Memory B cell (primary cell): ENCODE measurements at places on chromosomes 4 and X.

DNA sequence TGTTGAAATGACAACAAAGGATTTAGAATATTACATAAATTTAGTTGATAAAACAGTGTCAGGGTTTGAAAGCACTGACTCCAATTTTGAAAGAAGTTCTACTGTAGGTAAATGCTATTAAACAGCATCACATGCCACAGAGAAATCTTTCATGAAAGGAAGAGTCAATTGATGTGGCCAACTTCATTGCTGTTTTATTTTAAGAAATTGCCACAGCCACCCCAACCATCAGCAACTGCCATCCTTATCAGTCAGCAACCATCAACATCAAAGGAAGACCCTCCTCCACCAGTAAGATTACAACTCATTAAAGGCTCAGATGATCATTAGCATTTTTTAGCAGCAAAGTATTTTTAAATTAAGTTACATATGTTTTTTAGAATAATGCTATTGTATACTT, 54.6 kb upstream of the RAB9B start:
- no peak for DNase-seq

- no peak for DNase-seq
Measured at GRCh38 chr4:5895287-5895686, 2.4 kb upstream of the CRMP1 start.

DNA sequence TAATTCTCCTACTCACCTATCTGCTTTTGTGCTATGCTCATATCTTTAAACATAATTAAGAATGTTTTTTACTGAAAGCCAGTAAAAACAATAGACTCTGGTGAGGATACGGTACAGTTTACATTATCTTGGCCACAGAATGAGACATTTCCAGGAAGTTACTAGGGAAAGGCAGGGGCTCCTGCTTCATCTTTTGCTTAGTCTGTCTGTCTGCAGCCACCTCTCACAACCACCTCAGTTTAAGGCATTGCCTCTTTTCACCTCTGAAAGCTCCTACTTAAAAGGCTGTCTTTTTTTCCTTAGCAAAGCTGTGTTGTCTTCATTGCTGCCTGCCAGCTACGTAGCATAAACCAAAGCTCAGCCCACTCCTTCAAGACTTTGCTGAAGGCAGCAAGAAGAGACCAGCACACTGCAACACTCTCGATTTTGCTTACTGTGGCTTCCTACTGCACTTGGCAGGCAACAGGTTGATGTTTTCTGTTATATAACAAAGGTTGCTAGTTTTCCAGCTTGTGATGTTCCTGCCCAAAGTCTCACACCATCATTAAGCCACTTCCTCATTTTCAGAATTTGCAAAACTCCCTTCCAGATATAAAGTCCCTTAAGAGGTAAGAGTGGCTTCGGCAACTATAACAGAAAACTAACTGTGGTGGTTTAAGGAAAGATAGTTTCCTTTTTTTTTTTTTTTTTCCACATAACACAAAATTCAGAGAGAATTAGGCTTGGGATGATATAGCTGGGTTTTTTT, 432.9 kb downstream of the GRXCR1 start:
- DNase-seq, result no peak

DNA sequence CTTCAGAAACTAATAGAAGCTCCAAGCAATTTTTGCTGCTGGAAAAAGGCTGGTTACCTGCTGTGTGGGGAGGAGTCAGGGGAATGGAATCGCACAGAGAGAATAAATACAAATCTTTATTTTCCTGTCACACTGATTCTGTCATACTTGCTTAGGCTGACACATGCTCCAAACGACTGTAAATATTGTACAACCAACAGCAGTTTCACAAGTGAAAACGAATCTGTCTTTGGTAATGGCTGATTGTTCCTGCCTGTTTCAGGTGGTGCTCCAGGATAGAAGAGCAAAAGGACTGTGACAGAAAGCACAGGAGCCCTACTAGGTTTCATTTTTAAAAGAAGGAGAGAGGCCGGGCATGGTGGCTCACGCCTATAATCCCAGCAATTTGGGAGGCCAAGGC, 125.5 kb upstream of the DCLK2 start:
- DNase-seq, result no peak

- no peak for DNase-seq
Measured at GRCh38 chrX:37824491-37825214, 22.7 kb downstream of the DYNLT3 start.

DNA sequence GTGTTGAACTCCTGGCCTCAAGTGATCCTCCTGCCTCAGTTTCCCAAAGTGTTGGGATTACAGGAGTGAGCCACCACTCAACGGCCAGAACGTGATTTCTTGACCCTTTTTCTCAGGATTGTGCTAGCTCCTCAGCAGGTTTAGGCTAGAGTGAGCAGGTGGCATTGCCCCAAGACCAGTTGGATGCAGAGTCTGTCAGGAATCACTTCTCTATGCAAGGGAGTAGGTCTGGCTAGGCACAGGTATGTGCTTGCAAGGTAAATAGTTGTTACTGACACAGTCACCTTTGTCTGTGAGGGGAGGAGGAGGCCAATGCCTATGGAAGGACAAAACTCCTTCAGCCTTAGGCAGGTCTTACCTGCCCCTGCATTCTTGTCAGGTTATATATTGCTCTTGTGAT, 24.2 kb downstream of the SLC25A5 start:
- DNase-seq, result no peak

DNA sequence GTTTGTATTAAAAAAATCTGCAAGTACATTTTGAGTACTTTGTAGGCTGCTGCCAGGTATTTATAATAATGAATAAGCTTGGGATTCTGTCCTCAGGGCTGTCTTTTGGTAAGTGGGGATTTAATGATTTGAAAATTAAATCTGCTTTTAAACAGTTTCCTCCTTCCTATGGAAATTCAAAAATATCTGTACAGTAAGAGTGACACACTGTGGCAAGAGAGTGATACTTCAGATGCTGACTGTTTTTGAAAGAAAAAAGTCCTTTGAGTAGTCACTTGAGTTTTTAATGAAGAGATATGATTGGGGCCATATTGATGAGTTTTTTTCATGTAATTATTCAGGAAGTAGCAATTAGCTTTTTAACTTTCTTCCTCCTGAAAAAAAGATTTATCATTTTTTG, 49.2 kb downstream of the SMARCAD1 start:
- DNase-seq, result no peak

DNA sequence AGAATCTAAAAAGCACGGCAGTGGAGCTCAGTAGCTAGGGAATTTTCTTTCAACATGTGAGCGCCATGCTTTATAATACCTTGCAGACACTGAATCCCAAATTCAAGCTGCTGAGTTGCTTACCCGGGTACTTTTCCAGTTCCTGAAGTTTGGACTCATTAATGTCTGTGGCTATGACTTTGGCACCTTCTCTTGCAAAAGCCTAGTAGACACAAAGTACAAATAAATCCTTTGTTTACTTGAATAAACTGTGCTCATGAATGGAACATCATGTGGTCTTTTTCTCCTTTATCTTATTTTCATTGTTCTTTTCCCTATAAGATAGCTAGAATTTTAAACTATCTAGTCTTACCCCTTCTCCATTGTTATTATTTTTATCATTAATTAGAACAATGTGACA, 4.6 kb downstream of the BDH2 start:
- DNase-seq, result no peak

- DNase-seq, result no peak
Measured at GRCh38 chr4:147944249-147944648, 212.4 kb downstream of the ARHGAP10 start.

- no peak for DNase-seq
Measured at GRCh38 chr4:24674279-24674678, 89.9 kb upstream of the DHX15 start.

GRCh38 chr4:164725066-164725465, 28.9 kb upstream of the SMIM31 start:
- no peak for DNase-seq

GRCh38 chr4:153938994-153939393, 150.1 kb upstream of the SFRP2 start:
- DNase-seq, result no peak

DNA sequence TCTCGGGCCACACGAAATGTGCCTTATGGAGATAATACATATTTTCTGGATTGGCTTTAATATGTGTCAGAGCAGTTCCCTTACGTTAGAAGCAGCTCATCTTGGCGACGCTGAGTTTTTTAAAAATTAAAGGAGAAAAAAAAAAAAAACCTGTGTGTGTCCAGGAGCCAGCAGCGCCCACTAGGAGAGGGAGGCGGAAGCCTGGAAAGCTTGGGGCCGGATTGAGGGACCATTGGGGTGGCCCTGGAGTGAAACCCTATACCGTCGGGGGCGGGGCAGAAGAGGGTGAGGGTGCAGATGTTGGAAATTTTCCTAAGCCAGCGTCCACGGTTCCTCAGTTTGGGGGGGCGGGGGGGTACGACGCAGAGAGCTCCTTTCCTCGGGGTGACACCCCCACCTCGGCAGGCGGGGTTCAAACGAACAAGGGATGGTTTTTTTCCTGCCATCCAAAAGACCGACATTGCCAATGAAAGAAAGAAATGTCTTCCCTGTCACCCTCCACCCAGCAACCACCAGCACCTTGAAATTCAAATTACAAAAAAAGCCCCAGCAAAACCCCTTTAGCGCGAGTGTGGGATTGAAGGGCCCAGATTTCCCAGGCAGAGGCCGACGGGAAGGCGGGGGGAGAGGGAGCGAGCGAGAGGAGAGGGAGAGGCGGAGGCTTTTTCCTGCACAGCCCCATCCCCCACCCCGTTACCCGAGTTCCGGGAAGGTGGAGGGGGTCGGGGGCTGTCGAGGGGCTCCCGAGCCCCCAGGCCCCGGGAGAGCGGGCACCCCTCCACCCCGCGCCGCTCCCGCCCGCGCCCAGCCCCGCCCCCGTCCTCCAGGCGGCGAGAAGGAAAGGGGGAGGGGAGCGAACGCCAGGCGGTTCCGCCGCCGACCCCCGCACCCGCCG, 859 bp downstream of the SMARCA1 start:
- DNase-seq, result no peak

DNA sequence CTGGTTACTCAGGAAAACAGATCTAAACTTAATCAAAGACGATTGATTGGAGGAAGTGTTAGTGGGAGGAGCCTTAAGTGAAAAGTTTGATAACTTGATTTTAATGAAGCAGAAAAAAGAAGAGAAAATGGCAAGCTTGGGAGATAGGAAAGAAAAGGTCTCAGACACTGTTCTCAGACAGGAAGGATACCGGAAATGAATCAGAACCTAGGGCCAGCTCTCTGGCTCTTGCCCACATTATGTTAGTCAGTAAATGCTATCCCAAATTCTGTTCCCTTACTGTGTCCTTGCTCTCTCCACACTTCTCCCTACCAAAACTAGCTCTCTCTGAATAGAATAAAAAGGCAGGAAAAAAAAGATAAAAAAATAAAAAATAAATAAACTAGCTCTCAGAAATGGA, 48.6 kb upstream of the TMEM164 start:
- DNase-seq, result no peak

DNA sequence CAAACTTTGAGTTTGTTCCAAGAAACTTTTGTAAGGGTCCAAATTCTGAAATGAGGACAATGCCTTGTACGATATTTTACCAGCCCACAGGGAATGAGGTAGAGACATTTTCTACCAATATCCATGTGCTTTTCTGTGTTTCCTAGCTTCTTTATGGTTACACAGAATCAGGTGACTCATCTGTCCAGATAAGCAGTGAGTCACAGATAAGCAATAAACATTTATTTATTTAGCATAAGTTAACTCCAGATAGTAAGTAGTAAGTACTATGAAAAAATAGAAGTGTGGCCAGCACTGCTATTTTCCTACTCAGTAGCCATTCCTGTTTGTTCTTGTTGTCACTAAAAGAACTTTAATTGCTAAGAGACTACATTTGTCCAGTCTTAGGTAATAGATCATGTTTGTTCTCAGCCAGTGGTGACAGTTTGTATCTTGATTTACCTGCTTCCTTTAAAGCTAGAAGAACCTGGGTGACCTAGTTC, 7.4 kb downstream of the AFF1 start:
- DNase-seq, result no peak

DNA sequence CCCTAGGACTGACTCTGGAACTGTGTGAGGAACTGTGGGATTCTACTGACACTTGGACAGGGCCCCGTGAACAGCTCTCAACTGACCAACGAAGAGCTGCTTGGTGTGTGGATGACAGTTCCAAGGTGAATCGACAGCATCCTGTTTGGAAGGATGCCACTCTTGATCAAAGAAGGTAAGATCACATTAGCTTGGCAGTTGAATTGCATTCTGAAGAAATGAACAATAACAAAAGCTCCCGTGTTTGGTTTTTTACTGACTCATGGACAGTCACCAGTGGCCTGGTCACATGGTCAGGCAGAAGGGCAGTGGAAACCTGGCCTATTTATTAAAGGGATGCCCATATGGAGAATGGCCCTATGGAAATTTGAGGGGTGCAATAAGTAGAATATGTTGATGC, 33.1 kb upstream of the GPR34 start:
- DNase-seq, result no peak

- no peak for DNase-seq
Measured at GRCh38 chr4:53917729-53918128, 146.7 kb downstream of the CHIC2 start.

DNA sequence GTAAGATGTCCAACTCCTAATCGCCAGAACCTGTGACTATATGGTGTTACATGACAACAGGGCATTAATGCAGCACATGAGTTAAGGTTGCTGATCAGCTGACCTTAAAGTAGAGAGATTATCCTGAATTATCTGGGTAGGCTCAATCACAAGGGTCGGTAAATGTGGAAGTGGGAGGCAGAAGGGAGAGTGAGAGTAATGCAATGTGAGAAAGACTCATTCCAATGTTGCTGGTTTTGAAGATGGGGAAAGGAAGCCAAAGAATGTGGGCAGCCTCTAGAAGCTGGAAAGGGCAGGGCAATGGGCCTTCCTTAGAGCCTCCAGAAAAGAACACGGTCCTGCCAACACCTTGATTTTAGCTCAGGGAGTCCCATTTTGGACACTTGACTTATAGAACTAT, 67.4 kb downstream of the STX18 start:
- DNase-seq, result no peak

GRCh38 chr4:118683513-118683912, 1.7 kb upstream of the METTL14 start:
- DNase-seq, result no peak

- no peak for DNase-seq
Measured at GRCh38 chr4:79991601-79992000, 81.4 kb downstream of the ANTXR2 start.

DNA sequence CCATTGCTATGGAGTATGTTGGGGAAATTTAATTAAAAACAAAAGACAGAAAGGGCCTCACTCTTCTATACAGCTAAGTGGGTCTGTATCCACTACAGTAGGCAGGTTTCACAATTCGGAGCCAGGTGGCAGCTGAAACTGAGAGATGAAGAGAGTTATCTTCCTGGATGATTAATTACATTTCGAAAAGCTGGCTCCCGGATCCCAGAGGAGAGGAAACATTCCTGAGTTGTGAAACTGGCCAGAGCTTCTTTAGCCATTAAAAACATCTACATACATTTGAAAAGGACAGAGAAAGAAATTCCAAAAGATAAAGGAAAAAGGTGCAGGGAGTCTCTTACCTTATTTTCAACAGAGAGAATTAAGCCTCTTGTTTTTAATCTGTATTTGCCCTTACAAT, 15.5 kb upstream of the PDZD4 start:
- DNase-seq, result no peak

DNA sequence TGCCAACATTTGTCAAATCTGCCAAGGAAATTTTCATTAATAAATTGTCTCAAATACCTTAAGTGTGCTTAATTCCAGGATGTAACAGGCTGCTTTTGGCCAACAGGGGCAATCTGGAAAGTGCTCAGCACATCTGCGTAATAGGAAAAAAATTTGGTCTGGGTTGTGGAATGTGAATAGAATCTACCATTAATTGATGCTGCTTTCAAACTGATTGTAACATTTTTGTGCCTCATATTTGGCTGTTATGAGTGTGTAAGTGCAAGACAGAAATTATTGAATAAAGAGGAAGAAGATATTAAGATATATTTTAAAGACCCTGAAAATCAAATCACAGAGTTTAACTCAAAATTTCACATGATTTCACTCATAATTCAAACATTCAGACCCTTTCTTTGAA, 41.1 kb downstream of the REELD1 start:
- DNase-seq, result no peak
